AML-193 (cell line): ENCODE measurements at places on chromosomes 16 and 17.

DNA sequence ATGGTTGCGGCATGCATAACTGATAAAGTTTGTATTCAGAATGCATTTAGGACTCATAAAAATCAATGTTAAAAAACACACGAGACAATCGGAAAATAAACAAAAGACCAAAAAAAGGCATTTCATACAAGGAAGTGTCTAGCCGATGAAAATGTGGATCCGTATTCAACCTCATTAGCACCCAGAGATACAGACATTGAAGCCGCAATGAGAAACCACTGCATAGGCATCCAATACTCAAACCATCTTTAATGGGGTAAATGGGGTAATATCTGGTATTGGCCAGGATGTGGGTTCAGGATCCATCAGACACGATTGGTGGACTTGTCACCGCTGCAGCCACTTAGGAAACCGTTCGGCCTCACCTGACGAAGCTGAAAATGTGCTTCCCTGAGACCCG is 47.4 kb upstream of the ENPP7 start:
- no peak for DNase-seq

GRCh38 chr16:74146643-74147042 is 150.0 kb upstream of the PSMD7 start:
- no peak for DNase-seq

DNA sequence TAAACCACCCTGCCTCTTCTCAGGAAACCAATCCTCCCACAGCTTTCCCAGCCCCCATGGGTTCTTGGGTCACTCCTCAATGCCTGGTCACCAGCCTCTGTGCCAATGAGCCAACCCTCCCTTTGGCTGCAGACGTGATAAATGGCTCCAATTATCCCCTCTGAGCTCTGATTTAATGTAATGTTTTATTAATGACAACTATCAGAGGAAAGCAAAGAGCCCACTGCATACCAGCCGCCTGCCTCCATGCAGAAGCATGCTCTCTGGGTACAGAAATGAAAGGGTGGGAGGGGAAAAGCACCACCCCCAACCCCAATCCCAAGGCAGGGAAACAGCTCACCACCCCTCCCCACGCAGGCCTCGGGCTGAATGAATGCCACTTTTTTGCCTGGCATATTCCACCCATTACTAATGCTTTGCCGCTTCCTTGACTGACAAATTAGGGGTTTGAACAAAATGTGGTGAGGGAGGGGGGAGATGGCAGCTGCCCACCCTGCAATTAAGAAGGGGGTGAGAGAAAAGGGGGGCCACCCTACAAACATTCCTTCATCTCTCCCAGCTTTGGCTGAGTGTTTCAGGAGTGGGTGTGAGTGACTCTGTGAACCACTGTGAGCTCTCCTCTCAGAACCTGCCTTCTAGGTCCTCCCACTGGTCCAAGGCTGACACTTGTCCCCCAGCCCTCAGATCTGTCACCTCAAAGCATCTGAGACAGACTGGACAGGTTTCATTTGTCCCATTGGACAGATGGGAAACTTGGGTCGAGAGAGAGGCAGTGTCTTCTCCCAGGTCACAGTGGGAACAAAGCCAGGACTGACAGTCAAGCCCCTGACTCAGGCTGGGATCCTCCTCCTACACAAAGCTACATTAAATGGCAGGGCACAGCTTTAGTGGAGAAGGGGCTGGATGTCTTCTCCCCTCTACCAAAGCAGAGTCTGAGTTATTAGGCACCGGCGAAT is 161.5 kb downstream of the TMEM132E start:
- no peak for DNase-seq

- DNase-seq = no peak
Measured at GRCh38 chr16:47260503-47260902, 116.8 kb upstream of the NETO2 start.

DNA sequence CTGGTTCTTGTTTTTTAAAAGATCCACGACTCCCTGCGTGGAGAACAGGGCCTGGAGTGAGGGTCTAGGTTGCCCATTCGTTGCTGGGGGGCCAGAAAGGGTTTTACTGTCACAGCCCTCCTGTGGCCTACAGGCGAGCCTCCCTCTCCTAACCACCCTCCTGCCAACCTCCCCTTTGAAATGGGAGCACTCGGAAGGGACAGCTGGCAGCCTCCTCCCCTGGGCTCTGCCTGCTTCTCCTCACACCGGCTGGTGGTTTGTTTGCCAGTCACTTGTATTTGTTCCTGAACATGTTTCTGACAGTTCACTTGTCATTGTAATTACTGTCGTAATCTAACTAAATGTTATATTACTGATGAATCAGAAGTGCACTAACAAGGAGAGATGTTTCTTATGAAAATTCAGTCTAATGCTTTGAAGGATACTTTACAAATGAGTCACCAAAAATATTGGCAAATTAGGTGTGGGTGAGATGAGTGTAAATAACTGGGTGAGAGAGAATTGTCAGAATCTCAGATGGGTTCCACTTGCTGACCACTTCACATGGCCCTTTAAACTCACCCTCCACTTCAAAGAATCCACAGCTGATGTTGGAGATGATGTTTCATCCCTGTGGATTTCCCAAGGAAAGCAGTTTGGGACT is 2.7 kb upstream of the SPPL2C start:
- no peak for DNase-seq

GRCh38 chr17:49456183-49456965 is 38.7 kb upstream of the NGFR start:
- no peak for DNase-seq

DNA sequence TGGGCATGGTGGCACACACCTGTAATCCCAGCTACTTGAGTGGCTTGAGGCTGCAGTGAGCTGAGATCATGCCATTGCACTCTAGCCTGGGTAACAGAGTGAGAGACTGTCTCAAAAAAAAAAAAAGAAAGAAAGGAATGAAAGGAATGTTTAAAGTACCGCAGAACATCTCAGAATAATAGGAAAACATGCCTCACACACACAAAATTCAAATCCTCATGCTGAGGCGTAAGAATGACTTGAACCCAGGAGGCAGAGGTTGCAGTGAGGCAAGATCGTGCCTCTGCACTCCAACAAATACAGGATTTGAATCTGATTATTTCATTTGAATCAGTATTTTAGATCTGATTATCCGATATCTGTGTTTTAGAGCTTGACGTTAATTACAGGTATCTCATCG is 21.3 kb upstream of the GAA start:
- no peak for DNase-seq
